ENCODE measurements at places on chromosomes 2 and 18.

DNA sequence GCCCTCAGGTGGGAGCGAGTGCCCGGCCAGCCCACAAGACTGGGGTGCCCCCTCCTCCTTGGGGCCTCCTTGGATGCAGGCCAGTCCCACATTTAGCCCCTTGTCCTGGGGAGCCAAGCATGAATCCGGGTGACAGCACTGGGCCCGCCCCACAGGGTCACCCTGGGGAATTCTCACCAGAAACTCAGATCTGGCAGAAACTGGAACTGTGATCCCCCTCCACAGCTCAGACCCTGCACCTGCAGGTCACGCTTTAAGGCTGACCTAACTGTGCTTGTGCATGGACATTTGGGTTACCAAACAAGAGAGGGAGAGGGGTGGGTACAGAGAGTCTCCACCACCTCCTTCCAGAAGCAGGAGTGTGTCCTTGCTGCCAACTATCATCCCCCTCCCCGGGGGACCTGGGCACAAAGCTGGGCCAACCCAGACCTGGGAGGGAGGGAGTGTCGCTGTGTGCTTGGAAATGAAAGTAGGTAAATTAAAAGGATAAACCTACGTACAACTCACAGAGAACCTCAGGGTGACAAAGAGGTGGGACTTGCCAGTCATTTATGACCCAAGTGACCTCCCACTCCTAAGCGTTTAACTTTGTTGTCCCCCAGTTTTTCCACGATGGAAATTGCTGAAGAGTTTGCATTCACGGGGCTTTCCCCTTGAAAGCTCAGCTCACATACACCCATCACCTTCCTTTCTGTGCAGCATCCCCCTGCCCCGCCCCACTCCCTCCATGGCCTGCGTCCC, 9.1 kb downstream of the ITM2C start:
- DNase-seq = no peak

DNA sequence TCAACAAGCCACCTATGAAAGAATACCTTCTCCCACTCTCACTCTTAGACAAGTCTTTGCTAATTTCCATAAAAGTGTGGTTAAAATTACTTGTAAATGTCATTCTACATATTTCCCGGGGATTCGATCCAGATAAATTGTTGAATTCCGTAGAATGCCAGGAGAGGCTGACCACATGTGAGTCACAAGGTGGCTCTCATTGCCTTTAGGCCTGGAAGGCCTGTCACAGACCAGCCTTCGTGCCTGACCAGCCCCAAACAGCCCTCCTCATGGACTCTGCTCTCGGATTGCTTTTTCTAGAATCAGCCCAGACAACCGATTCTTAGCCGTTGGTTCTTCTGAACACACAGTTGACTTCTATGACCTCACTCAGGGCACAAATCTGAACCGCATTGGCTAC, 86.0 kb downstream of the RTN4 start:
- no peak for DNase-seq

DNA sequence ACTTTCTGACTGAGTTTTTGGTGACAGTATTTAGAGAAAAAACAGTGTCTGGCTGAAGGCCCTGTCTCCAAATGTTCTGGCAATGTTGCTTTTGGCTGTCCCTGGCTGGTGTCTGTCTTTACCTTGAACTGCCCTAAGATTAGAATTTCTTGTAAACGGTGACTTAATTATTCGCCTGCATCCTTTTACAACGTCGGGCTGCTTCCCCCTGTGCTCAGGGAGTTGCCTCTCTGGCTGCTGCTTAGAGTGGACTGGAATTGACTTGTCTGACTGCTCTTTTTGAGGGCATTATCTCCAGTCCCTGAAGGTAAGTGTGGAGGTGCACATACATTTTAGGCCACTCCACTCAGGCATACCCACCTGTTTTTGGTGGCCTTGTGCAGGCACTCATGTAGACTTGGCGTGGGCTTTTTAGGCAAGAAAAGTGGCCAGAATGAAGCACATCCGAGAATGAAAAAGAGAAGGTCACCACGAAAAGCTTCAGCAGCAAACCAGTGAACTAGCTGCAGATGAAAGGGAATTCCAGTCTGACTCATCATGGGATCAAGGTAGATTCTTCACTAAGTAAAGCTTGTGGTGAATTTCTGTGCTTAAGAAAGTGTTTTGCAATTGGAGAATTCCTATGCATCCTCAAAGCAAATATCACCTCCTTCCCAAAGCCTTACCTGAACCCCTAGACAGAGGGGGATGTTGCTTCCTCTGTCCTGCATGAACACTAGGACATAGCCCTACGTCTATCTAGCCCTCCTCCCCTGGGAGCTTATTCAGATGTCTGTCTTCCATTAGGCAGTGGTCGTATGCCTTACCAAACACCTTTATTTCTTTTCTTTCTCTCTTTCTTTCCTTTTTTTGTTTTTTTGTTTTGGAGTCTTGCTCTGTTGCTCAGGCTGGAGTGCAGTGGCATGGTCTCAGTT, 230.3 kb upstream of the TRIB2 start:
- no peak for DNase-seq

- DNase-seq = no peak
Observed at GRCh38 chr2:181672255-181673008, 7.9 kb downstream of the NEUROD1 start.

DNA sequence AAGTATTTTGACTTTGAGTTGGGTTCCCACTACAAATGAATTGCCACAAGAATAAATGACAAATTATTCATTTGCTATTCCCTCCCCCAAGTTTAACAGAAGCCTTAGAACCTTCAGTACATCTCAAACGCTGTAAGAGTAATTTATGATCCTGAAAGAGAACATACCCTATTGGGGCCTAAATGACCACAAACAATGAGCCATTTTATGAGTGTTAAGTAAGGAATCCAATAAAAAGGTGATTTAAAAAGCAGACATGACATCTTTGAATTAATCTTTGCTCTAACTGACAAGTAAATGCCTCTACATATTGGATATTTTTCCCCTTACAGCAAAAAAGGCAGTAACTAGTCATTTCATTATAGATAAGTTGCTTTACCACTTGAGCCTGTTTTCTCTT, 136.9 kb downstream of the NRXN1 start:
- DNase-seq = no peak

DNA sequence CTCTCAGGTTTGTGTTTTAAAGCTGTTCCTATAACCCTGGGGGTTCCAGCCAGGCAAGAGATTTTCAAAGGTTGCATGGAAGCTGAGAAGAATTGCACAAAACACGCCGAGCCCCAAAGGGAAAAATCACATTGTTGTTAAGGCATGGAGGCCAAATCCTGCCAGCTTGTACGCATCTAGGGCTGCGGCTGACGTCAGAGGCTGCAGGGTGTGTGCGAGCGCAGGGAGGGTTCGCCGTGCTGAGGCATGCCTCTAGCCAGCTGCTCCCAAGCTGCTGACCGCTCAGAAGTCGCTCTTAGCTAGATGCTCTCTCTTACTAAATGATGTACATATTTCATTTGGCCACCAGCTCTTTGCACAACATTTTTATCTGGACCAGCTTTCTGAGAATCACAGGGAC, 191.8 kb downstream of the LPIN1 start:
- DNase-seq = peak; percentile 43

- DNase-seq = peak; percentile 98
Observed at GRCh38 chr2:24046930-24047702, at the start of gene WDCP. Gene WDCP, minus strand, starts transcription at chr2:24047391. Its CDS starts 7,897 bp downstream, at chr2:24039494.

GRCh38 chr2:71892423-71892730, 255.3 kb downstream of the CYP26B1 start:
- DNase-seq = no peak

DNA sequence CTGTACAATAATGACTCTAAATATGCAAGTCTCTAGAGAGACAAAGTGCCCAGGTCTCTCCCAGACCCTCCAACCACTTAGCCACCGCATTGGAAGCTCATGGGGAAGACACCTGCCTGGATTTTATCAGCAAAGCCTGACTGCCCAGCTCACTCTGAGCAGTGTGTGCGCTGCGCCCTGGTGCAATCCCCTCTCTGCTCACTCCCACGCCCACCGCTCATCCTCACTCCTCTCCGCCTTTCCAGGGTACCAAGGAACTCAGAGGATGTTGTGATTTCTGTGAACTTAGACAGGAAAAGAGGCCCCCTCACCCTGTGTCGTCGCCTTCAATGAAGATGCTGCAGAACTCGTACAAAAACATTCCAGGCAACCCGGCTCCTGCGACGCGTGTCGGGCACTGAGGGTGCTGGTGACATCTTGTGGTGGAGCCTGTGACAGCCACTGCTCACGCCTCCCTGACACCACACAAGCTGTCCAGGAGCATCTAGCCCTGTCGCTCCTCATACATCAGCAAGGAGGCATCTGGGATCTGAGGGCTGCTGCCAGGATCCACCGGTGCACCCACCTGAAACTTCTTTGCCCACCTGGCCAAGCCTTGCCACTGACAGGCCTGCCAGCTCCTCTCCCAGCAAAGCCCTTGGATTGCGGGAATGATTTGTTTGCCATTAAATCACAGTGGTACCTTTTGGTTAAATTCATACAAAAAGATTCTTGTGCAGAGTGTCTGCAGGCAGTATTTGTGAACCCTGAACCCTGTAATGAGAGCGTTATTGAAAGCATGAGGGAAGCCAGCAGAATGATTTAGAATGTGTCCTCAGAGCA, 220.4 kb downstream of the ZNF516 start:
- peak; percentile 67 for DNase-seq

DNA sequence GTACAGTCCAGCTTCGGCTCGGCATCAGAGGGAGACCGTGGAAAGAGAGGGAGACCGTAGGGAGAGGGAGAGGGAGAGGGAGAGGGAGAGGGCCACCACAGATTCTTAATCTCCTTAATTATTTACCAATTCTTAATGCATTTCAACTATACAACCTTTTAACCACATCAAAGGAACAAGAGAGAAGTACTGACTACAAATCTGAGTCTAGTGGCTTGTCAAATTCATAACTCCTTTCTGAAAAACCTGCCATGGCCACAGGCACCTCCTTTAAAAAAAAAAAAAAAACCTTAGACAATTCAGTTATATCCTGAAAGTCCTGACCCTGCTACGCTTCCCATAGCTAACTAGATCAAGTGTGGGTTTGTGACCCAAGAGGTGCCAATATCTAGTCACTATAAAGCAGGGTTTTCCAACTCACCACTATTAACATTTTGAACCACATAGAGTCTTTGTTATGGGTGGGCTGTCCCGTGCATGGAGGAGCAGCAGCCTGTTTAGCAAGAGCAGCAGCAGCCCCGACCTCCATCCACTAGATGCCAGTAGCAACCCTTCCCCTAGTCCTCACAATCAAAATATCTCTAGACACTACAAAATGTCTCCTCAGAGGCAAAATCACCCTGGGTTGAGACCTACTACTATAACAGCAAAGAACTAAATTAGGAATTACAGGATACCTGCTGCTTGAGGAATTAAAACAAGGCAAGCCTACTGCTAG, 6.8 kb downstream of the ESCO1 start:
- DNase-seq = no peak

DNA sequence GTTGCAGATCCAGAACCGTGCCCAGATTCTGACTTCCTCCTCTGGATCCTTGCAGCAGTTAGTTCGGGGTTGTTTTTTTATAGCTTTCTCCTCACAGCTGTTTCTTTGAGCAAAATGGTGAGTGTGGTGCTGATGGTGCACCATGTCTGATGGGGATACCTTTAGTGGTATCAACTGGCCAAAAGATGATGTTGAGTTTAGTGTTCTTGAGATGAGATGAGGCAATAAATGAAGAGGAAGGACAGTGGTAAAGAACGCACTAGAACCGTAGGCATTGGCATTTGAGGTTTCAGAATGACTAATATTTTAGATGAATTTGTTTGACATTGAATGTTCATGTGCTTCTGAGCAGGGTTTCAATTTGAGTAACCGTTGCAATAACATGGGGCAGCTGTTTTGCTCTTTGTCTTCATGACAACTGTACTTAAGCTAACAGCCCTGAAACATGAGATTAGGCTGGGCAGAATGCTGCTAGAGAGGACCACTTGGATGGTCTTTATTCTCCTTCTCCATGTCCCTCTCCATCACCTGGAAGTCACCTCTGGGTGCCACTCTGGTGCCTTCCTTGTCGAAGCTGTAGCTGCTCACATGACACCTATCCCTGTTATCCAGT, 3.9 kb downstream of the CTLA4 start:
- DNase-seq = no peak

DNA sequence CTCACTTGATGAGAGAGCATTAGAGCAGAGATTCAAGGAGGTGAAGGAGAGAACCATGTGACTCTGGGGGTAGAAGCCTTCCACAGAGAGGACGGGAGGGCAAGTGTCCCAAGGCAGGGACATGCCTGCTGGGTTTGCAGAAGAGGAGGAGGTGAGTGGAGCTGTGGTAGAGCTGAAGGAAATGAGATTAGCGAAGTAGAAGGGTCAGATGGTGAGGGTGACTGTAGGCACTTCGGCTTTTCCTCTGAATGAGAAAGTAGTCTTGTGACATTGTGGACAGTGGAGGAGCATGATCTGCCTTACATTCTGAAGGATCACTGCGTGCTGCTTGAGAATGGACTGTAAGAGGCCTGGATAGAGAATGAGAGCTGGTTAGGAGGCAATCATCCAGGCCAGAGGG, 126.0 kb downstream of the NXPH2 start:
- no peak for DNase-seq

DNA sequence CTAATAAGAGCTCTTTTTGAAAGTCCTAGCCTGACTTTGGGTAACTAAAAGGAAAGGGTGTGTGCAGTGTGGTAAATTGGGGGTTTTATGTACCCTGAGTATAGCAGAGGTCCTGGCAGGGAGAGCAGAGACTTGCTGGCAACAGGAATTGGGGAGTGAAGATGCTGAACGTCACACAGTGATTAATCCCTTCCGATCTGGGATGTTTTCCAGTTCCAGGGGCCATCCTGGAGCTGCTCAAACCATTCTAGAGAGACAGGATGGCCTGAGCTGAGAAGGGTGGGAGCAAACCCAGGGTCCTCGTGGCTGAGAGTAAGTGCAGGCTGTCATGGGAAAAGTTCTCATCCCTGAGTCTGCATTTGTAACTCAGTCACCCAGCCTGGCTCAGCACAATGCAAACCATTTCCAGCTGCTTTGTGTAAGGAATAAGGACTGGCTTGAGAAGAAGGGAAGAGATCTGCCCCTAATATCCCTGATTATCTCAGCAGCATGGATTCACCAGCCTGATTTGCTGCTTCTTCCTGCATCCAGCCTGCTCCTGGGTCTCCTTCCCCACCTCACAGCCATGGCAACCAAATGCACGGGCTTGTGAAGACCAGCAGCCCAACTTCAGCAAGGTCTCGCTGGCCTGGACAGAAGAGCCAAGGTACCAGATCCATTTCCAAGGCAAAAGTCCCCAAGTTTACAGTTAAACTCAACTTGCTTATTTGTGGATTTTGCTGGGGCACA, 47.1 kb upstream of the CELF4 start:
- DNase-seq = no peak

Data from NCI-H510A treated with DMSO at 0.1 percent for 48 hours (cell line).